ENCODE measurements at places on chromosomes 4 and X.

DNA sequence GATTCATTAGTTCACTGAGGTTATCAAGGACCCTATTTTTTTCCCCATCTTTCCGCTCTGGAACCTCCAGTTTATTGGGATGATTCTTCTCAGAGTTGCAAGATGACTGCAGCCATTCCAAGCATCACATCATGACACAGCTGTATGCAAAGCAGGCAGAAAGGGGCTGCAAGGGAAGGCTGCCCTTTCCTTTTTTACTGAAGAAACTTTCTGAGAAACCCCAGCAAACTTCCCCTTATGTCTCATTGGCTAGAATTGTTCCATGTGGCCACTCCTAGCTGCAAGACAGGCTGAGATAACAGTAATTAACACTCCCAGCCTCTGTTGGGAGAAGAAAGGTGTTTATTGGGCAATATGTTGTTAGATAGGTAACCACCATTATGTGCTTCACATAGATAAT, 102.6 kb downstream of the SATL1 start:
- no peak for DNase-seq

DNA sequence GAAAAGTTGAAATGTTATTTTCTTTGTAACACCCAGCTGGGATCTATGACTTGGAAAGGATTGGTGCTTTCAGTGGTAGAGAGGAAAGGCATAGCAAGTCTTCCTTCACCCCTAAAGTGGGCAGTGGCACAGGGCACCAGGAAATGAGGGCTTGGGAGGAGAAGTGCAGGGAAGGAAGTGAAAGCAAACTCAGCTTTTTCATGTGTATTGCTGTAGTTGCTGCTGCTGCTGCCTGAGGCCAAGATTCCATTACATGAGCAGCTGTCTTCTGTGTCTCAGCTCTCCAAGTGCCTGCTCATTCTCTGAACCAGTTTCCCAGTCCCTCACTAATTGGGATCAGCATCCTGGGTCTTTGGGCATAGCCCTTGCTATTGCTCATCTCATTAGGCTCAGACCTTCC, 2.6 kb downstream of the HCCS start:
- DNase-seq, result no peak

- no peak for DNase-seq
These were observed 124.4 kb upstream of the PUDP start for GRCh38 chrX:7272346-7272745.

DNA sequence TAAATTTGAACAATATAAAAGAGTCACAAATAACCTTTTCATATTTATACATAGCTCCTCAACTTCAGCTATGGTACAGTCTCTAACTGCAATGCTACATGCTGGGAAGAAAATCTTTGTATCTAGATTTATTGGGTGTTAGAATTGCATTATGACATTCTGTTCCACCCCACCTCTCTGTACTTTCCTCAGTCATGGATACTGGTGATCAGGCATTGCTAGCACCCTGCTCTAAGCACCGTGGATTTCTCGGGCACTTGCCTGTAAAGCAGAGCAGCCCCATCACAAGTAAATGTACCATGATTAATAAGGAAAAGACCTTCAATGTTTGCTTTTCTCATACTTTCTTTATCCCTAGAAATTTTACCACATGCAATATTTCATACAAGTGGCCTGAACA, 1028.9 kb upstream of the INTU start:
- no peak for DNase-seq

GRCh38 chrX:133654811-133655210, 239.5 kb upstream of the GPC4 start:
- DNase-seq, result no peak
